ENCODE measurements at places on chromosomes 16 and 17. TPM values are rescaled to one million over a fixed set of nuclear protein-coding genes. Genes with fewer than 3 reads are reported as not detected.

DNA sequence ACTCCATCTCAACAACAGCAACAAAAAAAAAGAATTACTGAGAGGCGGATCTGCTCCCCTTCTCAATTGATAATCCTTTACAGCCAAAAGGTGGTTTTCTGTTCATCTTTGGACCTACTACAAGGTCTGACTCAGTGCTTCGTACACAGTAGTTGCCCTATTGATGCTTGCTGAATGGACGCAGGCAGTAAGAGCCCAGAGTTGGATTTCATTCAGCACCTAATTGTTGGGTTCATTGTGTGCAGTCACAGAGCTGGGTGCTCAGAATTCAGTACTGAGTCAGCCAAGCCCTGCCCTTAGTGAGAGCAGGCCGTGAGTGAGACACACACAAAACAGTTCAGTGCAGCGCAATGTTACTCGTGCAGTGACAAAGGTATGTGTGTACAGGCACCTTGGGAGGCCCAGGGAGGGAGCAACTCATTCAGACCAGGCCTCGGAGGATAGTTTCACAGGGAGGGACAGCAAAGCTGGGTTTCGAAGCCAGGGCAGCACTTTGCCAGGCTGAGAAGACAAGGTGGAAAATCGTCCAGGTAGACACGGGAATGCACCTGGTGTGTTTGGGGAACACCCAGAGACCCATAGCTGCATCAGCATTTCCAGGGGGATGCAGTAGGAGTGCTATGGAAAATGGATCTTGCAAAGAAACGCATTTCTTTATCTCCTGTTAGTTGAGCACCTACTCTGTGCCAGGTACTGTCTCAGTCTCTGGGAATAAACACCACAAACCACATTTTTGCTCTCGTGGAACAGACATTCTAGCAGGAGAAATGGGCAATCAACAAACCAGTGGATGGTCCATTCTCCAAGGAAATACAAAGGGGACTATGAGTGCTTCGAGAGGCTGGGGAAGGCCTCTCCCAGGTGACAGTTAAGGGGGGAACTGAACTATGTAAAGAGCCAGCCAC lies 18.1 kb upstream of the KRT17 start:
- H3K27ac ChIP-seq = no peak overlapping the region
- H3K4me1 ChIP-seq = no peaks in the 10 kb centered on the region
- no peak overlapping the region for H3K4me3 ChIP-seq

The CRAMP1 gene
- total RNA-seq = 19.5 TPM

DNA sequence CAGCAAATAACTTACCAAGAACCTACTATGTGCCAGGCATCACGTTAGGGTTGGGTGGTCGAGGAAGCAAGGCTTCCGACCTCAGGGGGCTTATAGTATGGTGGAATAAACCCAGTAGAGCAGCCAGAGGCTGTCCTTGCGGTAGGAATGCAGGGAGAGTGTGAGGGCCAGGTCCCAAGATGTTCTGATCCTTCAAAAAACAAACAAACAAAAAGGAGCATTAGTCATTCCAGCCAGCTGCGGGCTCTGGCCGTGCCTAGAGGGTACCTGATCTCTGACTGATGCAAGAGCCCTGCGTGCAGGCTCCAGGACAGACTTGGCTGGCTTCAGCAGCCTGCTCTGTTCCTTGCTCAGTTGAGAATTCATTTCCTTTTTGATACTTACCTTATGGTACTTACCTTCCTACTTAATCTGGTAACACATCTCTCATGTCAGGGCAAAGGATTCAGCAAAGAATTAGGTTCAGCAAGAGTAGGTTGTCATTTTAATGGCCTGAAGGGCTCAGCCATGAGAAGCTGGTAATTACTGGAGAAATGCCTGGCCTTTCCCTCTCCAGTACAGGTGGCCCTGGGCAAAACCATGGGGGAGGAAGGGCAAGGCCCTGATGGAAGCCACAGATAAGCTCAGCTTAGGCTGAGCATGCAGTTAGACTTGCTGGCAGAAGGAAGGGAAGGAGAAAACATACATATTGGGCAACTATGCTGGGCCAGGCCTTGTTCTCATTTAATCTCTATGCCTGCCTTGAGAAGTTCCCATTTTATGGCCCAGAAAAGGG lies 18.4 kb downstream of the CYB5D2 start:
- no peak for DNase-seq
- peaks cover 9% of the 10 kb centered on the region for H3K4me1 ChIP-seq
- no peaks in the 10 kb centered on the region for H3K27me3 ChIP-seq
- no peaks in the 10 kb centered on the region for H3K36me3 ChIP-seq

The GLIS2 gene
- total RNA-seq = 1.3 TPM

GRCh38 chr17:82247856-82248671 lies 19.2 kb downstream of the SLC16A3 start:
- DNase-seq = no peak
- H3K27ac ChIP-seq = no peak overlapping the region
- no peaks in the 10 kb centered on the region for H3K27me3 ChIP-seq
- H3K36me3 ChIP-seq = peaks cover 10% of the 10 kb centered on the region
- H3K4me3 ChIP-seq = no peak overlapping the region
- no peaks in the 10 kb centered on the region for H3K4me1 ChIP-seq

DNA sequence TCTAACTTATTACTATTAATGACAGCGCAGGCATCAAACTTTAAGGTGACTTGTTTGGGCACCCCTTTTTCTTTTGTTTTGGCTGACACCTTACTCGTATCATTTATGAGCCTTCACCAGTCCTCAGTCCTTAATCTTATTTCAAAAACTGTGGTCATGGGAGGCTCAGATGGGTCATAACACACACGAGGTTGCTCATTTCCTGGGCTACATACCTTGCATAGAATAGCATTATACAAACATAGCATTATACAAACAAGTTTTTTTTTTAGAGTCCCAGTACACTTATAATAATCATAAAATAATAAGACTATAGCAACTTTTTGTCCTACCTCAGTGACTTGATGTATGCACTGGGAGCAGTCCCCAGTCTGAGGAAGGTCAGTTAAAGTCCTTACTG lies 11.2 kb upstream of the ACSF2 start:
- no peak for DNase-seq
- no peaks in the 10 kb centered on the region for H3K27me3 ChIP-seq
- H3K36me3 ChIP-seq = no peaks in the 10 kb centered on the region

The TMED6 gene
- not detected for total RNA-seq

DNA sequence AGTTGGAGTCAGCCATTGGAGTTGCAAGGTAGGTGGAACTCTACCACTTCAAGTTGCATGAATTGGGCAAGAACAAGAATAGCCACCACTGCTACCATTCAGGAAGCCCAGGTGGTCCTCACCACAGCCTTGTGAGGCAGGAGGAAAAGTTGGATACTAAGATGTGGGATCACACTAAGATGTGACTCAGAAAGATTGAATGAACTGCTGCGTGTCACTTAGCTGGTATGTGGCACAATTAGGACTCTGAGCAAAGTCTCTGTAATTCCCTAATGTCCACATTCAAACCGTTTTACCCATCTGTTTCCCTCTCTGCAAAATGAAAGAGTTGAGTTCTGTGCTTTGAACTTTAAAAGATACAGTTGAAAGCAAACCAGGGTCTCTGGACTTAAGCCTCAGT lies 44.7 kb upstream of the HS3ST3A1 start:
- H3K36me3 ChIP-seq = no peaks in the 10 kb centered on the region
- H3K27ac ChIP-seq = no peak overlapping the region
- no peak overlapping the region for H3K4me3 ChIP-seq
- no peak for DNase-seq
- H3K27me3 ChIP-seq = no peaks in the 10 kb centered on the region

The GPR179 gene
- not detected for total RNA-seq

DNA sequence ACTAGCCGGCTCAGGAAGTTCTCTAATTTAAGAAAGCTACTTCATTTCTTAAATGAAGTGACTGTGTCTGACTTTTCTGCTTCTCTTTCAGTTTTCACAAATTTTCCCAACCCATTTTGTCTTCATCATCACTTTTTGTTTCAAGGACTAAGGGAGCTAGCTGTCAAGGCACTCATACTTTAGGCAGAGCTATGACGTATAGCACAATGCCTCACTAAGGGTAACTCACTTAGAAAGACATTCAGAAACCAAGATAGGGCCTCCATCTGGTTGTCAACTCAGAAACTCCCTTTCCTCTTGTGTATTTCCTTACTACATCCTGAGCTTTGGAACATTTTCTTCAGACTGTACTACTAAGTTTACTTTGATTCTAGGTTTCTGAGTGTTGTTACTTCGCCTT lies 397.9 kb downstream of the TOX3 start:
- H3K27me3 ChIP-seq = no peaks in the 10 kb centered on the region
- no peak for DNase-seq
- H3K36me3 ChIP-seq = no peaks in the 10 kb centered on the region
- H3K4me1 ChIP-seq = no peaks in the 10 kb centered on the region
- no peak overlapping the region for H3K4me3 ChIP-seq
- no peak overlapping the region for H3K27ac ChIP-seq

The TBC1D3I gene
- not detected for total RNA-seq

The CCL16 gene
- total RNA-seq = not detected

GRCh38 chr16:87636050-87636684 lies 33.9 kb downstream of the JPH3 start:
- H3K4me3 ChIP-seq = peak overlapping the region; percentile 19
- DNase-seq = peak; percentile 89

DNA sequence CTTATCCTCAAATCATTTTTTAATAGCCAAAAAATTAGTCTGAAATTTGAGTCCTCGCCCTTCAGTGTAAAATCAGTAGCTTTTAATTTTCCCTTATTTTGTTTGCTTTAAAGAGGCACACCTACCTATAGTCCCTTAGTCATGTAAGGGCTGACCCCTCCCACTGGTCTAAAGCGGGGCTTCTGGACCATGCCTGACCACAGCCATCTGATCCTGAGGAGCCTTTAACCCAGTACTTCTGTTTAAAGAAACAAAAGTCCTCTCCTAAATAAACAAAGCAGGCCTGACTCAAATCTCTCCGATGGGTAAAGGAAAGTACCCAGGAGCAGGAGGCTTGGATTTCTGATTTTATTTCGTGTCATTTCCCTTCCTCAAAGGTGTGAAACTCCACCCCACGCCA lies 92.0 kb upstream of the CCL2 start:
- no peak overlapping the region for H3K4me3 ChIP-seq
- peaks cover 3% of the 10 kb centered on the region for H3K27me3 ChIP-seq
- no peak overlapping the region for H3K27ac ChIP-seq

- H3K36me3 ChIP-seq = no peaks in the 10 kb centered on the region
- no peak overlapping the region for H3K27ac ChIP-seq
- H3K27me3 ChIP-seq = no peaks in the 10 kb centered on the region
- peak; percentile 59 for DNase-seq
- no peaks in the 10 kb centered on the region for H3K4me1 ChIP-seq
- H3K4me3 ChIP-seq = no peak overlapping the region
Observed at GRCh38 chr16:22141767-22142166, 20.5 kb upstream of the SDR42E2 start.

GRCh38 chr16:88634141-88634993 lies 4.0 kb upstream of the IL17C start:
- no peak overlapping the region for H3K27ac ChIP-seq
- peak; percentile 83 for DNase-seq
- peaks cover 4% of the 10 kb centered on the region for H3K4me1 ChIP-seq
- peaks cover 53% of the 10 kb centered on the region for H3K27me3 ChIP-seq
- H3K4me3 ChIP-seq = peak overlapping the region; percentile 62

DNA sequence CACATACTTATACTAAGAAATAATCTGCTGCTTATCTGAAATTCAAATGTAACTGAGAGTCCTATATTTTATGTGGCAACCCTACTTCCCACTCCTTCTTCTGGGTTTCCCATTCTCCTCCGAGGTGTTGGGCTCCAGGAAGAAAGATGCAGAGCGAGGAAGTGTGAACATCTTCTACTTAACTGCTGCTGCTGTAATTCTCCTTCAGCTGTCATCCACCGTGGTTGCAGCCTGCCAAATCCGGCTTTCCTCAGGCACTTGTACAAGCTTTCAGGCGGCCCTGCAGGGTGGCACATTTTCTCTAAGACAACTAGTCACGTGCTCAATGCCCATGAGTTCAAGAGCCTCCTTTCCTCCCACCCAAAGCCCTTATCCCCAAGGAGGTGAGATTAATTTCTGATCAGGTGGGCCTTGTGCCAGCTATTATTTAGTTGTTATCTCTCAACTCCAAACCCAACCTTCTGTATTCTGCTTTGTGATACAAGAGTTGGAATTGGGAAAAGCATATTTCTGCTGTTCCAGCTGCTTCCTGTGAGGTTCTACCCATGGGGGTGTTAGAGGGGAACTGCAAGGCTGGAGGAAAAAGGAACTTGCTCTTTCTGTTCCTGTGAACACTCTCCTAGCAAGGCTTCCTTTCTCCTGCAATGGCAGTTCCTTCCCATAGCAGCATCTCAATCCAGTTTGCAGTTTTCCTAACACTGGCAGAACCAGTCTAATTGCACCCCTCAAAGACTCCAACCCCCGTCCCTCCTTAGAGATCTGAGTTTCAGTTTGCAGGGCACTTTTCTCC lies 67.6 kb upstream of the RBBP6 start:
- no peak overlapping the region for H3K27ac ChIP-seq
- peaks cover 41% of the 10 kb centered on the region for H3K27me3 ChIP-seq

DNA sequence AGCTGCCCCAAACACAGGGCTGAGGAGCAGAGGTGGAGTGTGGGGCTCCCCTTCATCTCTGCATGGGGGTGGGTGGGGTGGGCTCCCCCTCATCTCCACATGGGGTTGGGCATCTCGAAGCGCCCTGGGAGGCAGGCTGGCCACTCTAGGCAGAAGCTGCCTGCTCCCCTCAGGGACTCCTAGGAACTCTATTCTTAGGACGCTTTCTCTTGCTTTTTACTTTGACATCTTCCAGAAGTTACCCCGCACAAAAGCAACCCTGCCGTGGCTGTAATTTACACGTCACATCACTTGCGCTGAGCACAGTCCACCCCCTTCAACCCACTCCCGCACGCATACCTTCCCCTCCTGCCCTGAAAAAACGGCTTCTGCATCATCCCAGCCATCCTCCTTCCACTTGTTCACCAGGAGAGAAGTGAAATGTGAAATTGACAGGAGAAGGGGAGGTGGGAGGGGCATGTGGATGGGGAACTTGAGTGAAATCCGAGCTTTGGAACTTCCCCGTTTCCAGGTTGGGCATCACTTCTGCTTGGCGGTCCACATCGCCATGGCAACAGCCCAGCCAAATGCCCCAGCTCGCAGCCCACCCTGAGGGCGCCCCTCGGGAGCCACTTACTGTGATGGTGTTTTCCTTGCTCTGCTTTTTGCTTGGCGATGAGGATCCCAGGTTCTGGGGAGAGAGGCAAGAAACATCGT lies 53.7 kb upstream of the RCVRN start:
- peak; percentile 87 for DNase-seq
- H3K4me1 ChIP-seq = peaks cover 7% of the 10 kb centered on the region
- no peaks in the 10 kb centered on the region for H3K27me3 ChIP-seq
- no peak overlapping the region for H3K27ac ChIP-seq
- no peaks in the 10 kb centered on the region for H3K36me3 ChIP-seq

The FBXL19 gene
- total RNA-seq = 76.7 TPM

The TENT4B gene
- 15.2 TPM for total RNA-seq
